ENCODE measurements at places on chromosomes 6 and 20. TPM values are rescaled to one million over a fixed set of nuclear protein-coding genes. Genes with fewer than 3 reads are reported as not detected.

The FAXC gene
- 1.1 TPM for total RNA-seq

- no peak for DNase-seq
- no peaks in the 10 kb centered on the region for H3K36me3 ChIP-seq
- H3K27me3 ChIP-seq = no peaks in the 10 kb centered on the region
- no peak overlapping the region for H3K27ac ChIP-seq
- no peak overlapping the region for H3K4me3 ChIP-seq
- no peaks in the 10 kb centered on the region for H3K4me1 ChIP-seq
Measured at GRCh38 chr6:64622944-64623343, 987.3 kb downstream of the PHF3 start.

DNA sequence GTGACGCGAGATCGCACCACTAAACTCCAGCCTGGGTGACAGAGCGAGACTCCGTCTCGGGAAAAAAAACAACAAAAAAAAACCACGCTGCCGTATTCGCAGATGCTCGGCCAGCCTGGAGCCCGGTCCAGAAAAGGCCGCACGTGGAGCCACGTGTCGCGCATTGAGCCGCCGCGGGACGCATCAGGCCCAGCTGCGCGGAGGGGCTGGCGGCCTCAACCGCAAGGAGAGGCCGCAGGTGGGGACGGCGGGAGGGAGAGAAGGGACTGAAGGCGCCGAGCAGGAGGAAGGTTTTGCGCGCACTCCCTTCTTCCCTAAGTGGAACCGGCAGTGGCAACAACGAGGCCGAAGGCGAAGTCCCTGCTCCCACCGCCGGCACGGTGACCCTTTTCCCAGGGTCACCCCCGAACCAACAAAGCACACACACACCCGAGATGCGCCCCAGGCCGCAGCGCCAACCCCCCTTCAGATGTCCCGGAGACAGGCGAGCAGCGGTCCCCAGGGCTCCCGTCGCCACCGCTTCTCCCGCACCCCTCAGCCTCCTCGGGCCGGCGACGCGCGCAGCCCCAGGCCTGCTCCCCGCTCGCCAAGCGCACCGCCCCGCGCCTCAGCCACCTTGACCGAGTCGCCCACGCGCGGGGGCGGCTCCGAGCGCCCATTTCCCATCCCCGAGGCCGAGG is 681 bp downstream of the SYCP2 start:
- no peak overlapping the region for H3K4me3 ChIP-seq
- H3K36me3 ChIP-seq = no peaks in the 10 kb centered on the region
- no peaks in the 10 kb centered on the region for H3K4me1 ChIP-seq
- DNase-seq = no peak

GRCh38 chr6:4316867-4317400 is 181.6 kb upstream of the ECI2 start:
- peaks cover 38% of the 10 kb centered on the region for H3K4me1 ChIP-seq
- H3K27me3 ChIP-seq = no peaks in the 10 kb centered on the region
- no peaks in the 10 kb centered on the region for H3K36me3 ChIP-seq
- peak overlapping the region; percentile 43 for H3K4me3 ChIP-seq
- peak overlapping the region; percentile 66 for H3K27ac ChIP-seq

- H3K4me3 ChIP-seq = no peak overlapping the region
- no peak for DNase-seq
- H3K27me3 ChIP-seq = no peaks in the 10 kb centered on the region
- H3K27ac ChIP-seq = no peak overlapping the region
- H3K4me1 ChIP-seq = no peaks in the 10 kb centered on the region
Measured at GRCh38 chr20:35579196-35579595, 36.4 kb upstream of the SPAG4 start.

GRCh38 chr6:142697001-142697335 is 248.0 kb downstream of the HIVEP2 start:
- H3K4me1 ChIP-seq = peaks cover 29% of the 10 kb centered on the region
- no peaks in the 10 kb centered on the region for H3K36me3 ChIP-seq
- no peaks in the 10 kb centered on the region for H3K27me3 ChIP-seq
- no peak overlapping the region for H3K27ac ChIP-seq
- no peak overlapping the region for H3K4me3 ChIP-seq
- no peak for DNase-seq

DNA sequence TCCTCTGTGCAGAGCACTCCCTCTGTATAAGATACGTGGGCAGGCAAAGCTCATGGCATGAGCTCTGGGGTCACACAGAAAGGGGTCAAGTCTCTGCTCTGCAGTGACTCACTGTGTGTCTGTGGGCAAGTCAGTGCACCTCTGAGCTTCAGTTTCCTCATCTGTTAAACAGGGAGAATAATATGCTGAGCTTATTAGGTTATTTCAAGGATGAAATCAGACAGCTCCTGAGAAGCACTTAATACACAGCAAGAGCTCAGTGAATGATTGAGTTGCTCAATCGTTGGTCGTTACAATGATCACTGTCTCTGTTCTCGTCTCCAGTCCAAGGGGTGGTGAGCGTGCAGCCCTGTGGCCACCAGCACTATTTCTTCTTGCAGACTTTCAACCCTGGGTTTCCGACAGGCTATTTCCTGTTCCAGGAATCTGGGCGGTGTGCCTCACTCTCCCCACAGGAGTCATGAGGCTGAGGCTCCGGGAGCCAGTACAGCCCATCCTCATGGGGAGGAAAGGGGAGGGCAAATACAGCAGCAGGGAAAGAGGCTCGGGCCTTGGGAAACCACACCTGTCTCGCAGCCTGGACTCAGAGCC is 28.9 kb downstream of the KIAA1755 start:
- peak overlapping the region; percentile 1 for H3K27ac ChIP-seq
- peak; percentile 86 for DNase-seq
- H3K4me3 ChIP-seq = no peak overlapping the region
- peaks cover 6% of the 10 kb centered on the region for H3K36me3 ChIP-seq

DNA sequence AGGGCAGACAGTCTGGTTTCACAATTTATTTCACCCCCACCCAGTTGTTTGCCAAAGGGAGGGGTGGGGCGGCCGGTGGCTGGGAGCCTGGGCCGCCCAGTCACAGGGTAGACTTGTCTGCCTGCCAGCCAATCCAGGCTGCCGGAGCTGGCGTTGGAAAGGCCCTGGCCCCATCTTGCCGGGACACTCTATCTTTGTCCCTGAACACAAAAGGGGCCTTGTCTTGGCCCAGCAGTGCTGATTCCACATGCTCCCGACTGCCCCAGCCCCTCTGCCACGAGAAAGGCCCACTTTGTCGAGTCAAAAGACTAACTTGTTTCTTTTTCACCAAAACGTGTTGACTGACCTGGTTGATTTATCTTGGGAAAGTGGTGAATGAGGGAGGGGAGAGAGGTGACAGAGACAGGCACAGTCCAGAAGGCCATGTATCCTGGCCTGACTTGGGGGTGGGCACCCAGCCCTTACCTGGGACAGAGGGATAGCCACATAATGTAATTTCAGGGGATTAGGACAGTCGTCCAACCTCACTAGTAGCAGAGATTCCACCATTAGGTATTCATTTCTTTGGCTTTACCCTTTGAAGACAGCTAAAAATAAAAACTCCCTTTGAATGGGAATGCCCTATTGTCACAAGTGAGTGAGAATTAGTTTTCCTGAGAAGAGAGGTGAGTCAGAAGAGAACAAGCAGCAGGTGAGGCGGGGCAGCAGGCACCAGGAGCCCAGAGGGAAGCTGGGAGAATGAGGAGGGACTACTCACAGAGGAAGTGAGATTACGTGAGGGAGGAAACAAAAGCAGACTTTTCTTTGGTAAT is 67.0 kb upstream of the SIRPA start:
- no peak for DNase-seq
- peaks cover 35% of the 10 kb centered on the region for H3K4me1 ChIP-seq
- no peaks in the 10 kb centered on the region for H3K27me3 ChIP-seq
- no peaks in the 10 kb centered on the region for H3K36me3 ChIP-seq
- H3K27ac ChIP-seq = peak overlapping the region; percentile 64

- no peak overlapping the region for H3K4me3 ChIP-seq
- no peaks in the 10 kb centered on the region for H3K36me3 ChIP-seq
- H3K4me1 ChIP-seq = peaks cover 3% of the 10 kb centered on the region
- peak; percentile 30 for DNase-seq
- H3K27ac ChIP-seq = no peak overlapping the region
Measured at GRCh38 chr6:24936641-24937317, 1.0 kb upstream of the RIPOR2 start.

GRCh38 chr20:60213126-60213893 is 255.1 kb downstream of the CDH26 start:
- H3K27me3 ChIP-seq = no peaks in the 10 kb centered on the region
- no peak overlapping the region for H3K4me3 ChIP-seq
- H3K4me1 ChIP-seq = no peaks in the 10 kb centered on the region
- no peaks in the 10 kb centered on the region for H3K36me3 ChIP-seq
- DNase-seq = no peak

Data from osteoblast (primary cell).